ENCODE measurements at places on chromosomes 1 and 21.
A peak's percentile ranks its signal among the peaks of the same experiment; 100 is the strongest.

GRCh38 chr1:229305392-229305791, 34.5 kb downstream of the RAB4A start:
- DNase-seq, result no peak

DNA sequence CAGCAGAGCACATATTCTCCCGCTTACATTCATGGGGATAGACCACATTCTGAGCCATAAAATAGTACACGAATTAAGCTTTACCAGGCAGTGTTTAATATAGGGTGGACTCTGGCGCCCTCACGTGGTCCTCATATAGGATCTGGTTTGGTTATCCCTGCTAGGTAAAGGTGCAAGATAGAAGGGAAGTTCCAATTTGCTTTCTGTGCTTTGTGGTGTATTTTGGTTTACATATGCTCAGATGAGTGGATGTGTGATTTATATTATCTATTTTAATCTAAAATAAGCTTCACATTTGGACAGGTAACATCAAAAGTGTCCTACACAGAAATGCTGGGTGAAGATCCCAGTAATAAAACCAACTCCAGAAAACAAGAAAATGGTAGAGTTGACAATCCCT, 3.6 kb downstream of the CR1 start:
- peak; percentile 71 for DNase-seq

- DNase-seq, result no peak
These were observed 3.0 kb downstream of the DUSP23 start for GRCh38 chr1:159783724-159784123.

GRCh38 chr1:198024782-198025181, 107.6 kb downstream of the LHX9 start:
- DNase-seq, result no peak

- DNase-seq, result no peak
These were observed 106.8 kb downstream of the ESRRG start for GRCh38 chr1:216616425-216616824.

DNA sequence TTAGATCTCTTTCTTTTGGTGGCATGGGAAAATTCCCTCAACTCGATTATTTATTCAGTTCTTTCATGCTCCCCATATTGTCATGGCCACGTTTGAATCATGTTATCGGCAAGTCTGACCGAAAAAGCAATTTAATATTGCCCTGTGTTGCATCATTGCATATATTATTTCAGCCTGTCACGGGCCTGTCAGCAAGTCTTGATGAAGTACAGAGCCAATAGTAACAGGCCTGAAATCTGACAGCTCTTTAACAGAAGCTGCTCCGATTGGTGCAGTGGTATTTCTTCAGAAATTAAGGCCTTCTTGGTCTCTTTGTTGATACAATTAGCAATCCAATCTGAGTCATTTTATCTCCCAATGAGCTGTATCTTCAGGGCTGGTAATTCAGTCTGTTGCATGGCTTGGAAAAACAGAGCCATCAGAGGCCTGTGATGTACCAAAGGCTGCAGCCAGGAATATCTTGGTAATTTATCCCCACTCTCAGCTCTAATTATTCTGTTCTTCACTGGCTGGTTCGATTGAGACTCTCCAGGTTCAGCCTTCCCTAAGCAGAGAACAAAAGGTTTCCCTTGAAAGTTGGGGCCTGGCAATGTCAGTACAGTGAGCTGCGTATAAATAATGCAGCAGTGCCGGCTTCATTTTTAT, 149.5 kb downstream of the FGGY start:
- no peak for DNase-seq

GRCh38 chr21:45999581-46000181, 18.1 kb downstream of the COL6A1 start:
- DNase-seq, result no peak

GRCh38 chr1:92461364-92462097, 25.2 kb downstream of the GFI1 start:
- peak; percentile 20 for DNase-seq

- no peak for DNase-seq
These were observed 12.5 kb downstream of the NID1 start for GRCh38 chr1:236052232-236052993.

- DNase-seq, result no peak
These were observed 13.1 kb downstream of the TXNIP start for GRCh38 chr1:145983206-145983675.

GRCh38 chr21:37207441-37208009, 59.6 kb downstream of the VPS26C start:
- DNase-seq, result no peak

GRCh38 chr21:29321932-29322928, 23.5 kb downstream of the BACH1 start:
- DNase-seq, result no peak

DNA sequence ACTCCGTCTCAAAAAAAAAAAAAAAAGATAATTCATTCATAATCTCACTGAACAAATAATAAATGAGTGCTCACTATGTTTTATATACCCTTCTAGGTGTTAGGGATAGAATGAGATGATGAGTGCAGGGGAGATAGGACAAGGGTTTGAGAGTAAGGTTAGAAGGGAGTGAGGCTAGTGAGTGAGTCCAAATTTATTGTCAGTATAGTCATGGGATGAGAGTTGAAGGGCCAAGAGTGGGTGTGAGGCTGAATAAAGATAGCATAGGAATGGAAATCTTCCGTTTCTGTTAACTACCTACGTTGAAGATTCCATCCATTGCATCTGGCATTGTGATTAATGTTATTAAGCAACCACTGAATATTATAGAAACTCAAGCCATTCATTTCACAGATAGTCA, 16.8 kb downstream of the GNAI3 start:
- no peak for DNase-seq

- DNase-seq, result no peak
These were observed 3.4 kb downstream of the SOAT1 start for GRCh38 chr1:179297105-179297378.

- DNase-seq, result no peak
These were observed 2.5 kb downstream of the C1QC start for GRCh38 chr1:22645931-22646330.

DNA sequence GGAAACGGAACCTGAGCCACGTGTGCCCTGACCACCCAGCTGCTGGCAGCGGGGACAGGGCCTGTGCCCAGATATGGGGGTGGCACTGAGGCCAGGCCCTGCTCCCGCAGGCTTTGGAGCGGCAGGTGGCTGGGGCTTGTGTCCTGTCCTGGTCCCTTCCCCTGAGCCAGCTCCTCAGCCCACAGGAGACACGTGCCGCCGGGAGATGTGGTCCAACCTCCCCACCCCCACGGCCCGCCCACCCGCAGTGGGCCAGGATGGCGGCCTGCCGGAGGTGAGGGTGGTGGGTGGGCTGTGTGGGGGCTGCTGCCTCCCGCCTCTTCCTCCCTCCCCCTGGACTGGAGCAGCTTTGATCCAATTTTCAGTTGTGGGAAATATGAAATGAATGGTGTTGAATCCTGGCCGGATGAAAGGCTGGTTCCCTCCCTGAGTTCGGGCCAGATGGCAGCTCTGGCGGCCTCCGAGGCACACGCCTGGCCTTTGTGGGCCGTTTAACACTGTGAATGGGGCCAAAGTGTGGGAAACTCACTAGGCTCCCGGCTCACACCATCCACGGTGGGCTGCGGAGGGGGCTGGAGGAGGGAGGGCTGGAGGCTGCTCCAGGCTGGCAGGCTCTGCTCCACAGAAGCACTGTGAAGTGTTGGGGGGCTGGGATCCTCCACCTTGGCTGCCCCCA, 2.6 kb upstream of the HES5 start:
- no peak for DNase-seq

DNA sequence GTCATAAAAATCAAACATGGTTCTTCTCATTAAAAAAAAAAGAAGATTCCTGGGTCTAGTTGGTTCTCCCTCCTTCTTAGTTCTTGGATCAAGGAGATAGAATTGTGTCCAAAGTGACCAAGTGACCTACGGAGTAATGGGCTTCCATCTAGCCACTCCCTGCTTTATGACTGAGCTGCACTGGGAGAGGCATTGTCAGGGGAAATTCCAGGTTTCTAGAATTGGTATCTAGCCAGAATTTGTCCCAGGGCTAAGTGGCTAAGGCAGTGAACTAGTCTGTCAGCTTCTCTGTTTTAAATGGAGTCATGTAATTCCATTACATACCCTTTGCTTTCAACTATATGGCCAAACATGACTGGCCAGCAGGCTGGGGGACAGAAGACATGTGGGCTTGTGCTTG, 40.1 kb upstream of the ERG start:
- no peak for DNase-seq

GRCh38 chr21:34511181-34511580, 829 bp downstream of the KCNE1 start:
- no peak for DNase-seq

- no peak for DNase-seq
These were observed 12.0 kb downstream of the GSTM3 start for GRCh38 chr1:109728870-109729269.

- DNase-seq, result no peak
These were observed 87.2 kb upstream of the IVNS1ABP start for GRCh38 chr1:185404291-185404690.

DNA sequence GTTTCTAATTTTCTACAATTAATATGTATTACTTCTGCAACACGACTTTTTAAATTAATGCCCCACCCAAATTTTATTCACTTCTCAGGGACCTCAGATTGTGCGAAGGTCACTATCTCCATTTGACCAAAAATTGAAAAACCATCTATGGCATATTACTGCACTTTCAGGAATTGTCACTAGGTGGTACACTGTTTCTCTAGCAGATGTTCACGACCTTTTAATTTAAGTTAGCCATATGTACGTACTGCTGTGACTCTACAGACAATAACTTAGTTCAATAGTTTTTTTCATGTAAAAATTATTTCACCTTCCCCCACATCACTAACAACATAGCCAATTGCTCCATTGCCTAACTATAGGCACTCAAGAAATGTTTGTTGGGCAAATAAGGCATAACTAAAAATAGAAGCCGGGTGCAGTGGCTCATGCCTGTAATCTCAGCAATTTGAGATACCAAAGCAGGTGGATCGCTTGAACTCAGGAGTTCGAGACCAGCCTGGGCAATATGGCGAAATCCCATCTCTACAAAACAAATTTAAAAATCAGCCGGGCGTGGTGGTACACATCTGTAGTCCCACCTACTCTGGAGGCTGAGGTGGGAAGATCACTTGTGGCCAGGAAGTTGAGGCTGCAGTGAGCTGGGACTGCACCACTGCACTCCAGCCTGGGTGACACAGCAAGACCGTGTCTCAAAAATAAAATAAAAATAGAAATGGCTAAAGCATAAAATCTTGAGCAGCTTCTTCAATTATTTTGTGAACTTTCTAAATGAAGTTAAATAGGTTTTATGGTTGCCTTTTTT, 75.7 kb upstream of the PKN2 start:
- DNase-seq, result no peak

GRCh38 chr1:95023399-95024043, 49.2 kb downstream of the ALG14 start:
- no peak for DNase-seq

- DNase-seq, result no peak
These were observed 82.0 kb downstream of the KCNK1 start for GRCh38 chr1:233695901-233696300.

DNA sequence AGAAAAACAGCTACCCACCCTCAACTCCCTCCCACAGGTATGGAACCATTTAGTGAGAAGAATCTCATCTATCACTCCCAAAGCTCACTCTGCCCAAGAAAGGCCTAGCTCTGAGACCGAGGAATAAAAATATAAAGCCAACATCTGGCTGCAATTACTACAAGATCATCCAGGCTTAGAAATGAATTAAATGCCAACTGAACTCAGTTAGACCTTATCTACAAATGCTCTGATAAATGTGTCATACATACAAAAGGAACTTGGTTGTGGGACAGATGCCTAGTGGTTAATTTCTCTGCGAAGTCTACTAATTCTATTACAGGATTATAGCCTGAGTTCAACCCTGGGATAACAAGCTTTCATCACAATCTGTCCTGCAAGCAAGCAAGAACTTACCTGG, 6.7 kb downstream of the ADIPOR1 start:
- DNase-seq, result no peak

DNA sequence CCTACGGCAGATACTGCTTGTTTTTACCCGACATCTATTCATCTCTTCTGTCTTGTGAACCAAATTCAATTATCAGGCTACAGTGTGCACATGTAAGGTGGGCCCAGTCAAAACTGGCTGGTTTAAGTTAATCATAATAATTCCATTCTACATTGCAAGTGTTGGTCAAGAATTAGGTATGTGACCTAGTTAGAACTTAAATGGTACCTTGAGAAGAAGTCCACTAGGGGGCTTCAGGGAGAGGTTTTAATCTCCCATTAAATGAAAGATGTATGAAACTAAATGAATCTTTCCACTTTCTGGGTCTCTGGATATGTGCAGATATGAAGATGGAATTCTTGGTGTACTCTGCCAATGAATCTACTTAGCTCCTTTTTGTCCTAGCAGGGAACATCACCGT, 187.1 kb downstream of the CDC42BPA start:
- DNase-seq, result no peak

DNA sequence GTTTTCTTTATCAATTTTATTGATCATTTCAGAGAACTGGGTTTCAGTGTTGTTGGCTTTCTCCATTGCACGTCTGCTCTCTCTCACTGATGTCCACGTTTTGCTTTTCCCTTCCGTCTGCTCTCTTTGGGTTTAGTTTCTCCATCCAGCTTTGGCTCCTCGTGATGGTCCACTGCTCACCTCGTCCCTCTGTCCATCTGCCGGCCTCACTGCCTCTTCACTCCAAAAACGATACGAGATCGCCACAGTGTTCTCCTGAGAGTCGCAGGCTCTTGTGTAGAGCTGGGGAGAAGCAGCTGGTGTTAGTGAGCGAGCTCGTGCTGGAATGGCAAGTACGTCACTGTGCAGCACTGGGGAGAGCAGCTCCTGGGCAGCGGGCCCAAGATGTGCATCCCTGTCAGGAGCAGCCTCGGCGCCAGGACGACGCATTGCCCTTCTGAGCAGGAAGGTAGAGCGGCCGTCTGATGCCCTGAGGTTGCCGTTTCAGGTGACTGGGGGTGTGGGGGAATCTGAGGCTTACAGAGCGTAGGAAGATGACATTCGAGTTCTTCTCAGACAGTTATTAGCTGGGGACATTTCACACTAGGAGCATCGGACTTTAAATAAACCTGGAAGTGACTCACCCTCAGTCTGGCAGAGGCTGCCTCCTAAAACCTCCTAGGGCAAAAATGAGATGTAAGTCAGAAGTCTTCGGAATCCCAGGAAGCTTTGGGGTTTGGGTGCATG, 31.4 kb upstream of the PCBP3 start:
- DNase-seq, result no peak

GRCh38 chr1:21904704-21905520, 32.2 kb downstream of the HSPG2 start:
- no peak for DNase-seq

DNA sequence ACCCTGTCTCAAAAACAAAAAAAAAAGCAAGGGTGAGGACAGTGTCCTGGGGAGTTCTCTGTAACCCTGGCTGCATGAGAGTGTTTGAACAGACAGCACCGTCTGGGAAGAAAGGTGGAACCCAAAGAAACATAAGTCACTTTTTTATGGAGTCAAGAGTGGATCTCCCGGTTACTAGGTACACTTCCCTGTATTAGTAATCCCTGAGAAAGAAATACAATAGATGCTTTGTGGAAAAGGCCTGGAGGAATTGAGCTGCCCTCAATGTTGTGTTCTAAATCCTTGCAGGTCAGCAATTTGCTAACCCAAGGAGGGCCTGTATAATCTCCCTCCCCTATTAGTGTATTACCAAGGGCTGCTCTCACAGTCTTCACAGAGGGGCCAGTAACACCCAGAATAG, 16.6 kb downstream of the DEGS1 start:
- DNase-seq, result no peak

All from CD4-positive, alpha-beta T cell treated with Interleukin-1 beta for 1 hour (primary cell).